CMK (cell line): ENCODE measurements at places on chromosomes 1 and 21.
A peak's percentile ranks its signal among the peaks of the same experiment; 100 is the strongest.

DNA sequence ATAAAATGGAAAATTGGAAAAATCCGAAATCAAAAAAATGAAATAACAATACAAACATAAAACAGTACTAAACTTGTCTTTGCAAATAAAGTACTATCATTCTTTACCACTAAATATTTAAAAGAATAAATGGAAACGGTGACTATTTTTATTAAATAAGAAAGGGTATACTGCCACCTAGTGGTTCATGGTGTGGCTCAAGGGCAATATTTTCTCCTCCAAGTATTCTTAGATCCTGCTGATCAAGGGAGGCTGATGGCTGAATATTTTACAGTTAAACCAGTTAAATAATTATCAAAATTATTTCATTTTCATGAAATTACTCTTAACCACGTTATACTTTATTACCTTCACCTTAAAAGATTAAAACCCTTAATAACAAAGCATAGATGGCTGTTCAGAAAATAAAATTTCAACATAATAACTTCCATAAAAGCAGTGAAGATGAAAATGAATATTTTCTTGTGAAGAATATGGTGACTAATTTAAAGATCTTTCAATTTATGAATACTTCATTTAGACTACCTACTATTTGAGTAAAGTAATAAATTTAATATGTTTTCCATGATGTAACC lies 1793.9 kb downstream of the NCAM2 start:
- peak; percentile 32 for DNase-seq

DNA sequence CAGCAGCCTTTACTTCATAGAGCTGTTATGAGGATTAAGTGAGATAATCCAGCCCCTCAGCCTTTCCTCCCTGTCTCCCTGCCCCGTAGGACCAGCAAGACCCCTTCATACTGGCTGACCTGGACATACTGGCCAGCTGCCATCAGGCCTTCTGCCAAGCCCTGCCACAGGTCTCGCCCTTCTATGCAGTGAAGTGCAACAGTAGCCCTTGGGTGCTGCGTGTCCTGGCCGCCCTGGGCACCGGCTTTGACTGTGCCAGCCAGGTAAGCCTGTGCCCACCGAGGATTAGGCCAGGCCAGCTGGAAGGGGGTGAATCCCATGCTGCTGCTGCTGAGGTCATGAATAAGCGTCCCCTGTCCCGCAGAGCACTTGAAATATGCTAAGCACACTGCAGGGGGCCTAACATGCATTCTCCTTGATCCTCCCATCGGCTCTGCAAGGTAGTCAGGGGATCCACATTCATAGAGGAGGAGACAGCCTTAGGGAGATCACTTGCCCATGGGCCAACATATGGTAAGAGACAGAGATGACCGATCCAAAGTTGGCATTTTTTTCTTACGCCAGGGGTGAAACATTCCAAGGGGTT lies 73.3 kb upstream of the TINAGL1 start:
- no peak for DNase-seq

GRCh38 chr1:215718575-215719287 lies 151.6 kb downstream of the KCTD3 start:
- no peak for DNase-seq

GRCh38 chr1:92117526-92117925 lies 37.4 kb downstream of the BTBD8 start:
- DNase-seq: no peak

DNA sequence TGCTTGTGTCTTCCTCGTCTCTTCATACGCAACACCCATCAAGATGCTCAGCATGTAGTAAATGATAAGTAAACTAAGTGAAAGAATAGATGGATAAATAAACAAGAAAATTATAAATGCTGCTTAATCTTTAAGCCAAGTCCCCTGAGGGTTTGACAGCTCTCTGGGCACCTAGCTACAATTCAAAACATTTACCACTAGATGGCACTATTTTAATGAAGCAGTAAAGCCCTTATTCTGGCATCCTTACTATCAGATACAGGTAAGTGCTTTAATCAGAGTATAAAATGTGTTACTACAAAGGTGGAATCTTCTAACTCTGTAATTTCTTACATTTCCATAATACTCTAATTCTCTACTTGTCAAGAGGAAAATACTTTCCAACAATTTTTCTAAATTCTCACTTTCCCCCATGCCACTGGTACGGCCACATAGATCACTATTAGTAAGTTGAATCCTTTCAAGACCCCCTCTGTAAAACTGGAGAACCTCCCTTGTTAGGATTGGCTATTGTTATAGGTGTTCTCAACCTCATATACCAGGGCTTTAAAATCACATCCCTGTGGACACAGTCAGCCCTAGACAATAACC lies 137.8 kb downstream of the BARHL2 start:
- DNase-seq: peak; percentile 26

DNA sequence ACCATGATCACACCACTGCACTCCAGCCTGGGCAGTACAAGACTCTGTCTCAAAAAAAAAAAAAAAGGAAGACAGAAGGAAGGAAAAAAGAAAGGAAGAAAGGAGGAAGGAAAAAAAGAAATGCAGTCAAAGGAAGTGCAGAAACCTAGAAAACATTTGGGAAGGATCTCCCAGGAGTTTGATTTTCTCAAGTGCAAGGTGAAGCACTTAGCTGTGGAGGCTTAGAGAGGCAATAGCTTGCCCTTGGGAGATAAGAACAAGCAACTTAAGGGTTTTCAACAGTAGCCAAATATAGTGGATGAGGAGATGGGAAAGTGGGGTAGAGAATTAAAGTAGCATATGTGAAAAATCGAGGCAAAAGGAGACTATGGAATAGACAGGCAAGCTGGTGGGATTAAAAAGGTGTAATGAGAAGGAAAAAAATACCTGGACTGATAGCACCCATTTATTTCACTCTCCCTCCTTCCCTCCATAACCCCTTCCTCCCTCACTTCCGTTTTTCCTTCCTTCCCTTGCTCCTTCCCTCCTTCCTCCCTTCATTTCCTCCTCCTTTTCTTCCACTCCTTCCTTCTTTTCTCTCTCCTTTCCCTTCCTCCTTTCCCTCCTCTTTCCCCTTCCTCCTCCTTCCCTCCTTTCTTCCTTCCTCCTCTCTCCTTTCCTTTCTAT lies 6.8 kb upstream of the FAM89A start:
- DNase-seq: no peak

DNA sequence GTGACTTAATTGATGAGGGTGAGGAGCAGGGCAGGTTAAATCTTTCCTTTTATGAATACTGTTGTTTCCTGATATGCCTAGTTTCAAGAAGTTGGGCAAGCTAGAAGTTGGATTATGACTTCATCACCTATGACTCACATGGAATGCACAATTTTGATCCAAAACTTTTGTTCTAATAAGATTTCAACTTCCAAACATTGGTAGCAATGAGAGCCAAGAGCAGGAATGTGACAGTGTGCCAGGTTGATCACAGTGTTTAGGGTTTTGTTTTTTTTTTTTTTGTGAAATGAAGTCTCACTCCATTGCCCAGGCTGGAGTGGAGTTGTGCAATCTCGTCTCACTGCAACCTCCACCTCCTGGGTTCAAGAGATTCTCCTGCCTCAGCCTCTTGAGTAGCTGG lies 349.4 kb downstream of the DUSP10 start:
- DNase-seq: no peak

GRCh38 chr1:204041232-204041767 lies 31.6 kb upstream of the SOX13 start:
- DNase-seq: no peak

DNA sequence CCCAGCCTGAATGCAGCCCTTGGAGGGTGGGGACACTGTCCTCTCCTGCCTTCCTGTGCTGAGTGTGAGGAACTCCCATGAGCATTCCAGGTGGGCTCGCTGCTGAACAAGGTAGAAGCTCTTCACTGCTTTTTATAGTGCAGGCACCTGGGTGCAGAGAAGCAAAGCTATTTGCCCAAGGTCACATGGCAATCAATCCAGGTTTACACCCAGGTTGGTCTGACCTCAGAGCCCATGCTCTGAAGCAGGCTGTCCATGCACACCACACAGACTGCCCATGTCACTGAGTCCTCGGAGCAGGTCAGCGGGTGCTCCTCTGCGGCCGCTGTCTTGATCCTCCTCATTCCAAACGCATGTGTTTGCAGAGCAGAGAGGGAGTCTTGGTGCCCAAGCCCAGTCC lies 323.4 kb upstream of the VAMP3 start:
- no peak for DNase-seq

- DNase-seq: no peak
Measured at GRCh38 chr1:179151908-179152682, 70.2 kb downstream of the TOR3A start.

GRCh38 chr1:192167911-192168700 lies 9.8 kb downstream of the RGS18 start:
- DNase-seq: no peak

GRCh38 chr1:182768963-182769362 lies 20.6 kb upstream of the NPL start:
- DNase-seq: no peak

GRCh38 chr1:216178281-216178680 lies 245.0 kb downstream of the USH2A start:
- DNase-seq: no peak

GRCh38 chr1:199574950-199575349 lies 452.6 kb upstream of the NR5A2 start:
- no peak for DNase-seq

DNA sequence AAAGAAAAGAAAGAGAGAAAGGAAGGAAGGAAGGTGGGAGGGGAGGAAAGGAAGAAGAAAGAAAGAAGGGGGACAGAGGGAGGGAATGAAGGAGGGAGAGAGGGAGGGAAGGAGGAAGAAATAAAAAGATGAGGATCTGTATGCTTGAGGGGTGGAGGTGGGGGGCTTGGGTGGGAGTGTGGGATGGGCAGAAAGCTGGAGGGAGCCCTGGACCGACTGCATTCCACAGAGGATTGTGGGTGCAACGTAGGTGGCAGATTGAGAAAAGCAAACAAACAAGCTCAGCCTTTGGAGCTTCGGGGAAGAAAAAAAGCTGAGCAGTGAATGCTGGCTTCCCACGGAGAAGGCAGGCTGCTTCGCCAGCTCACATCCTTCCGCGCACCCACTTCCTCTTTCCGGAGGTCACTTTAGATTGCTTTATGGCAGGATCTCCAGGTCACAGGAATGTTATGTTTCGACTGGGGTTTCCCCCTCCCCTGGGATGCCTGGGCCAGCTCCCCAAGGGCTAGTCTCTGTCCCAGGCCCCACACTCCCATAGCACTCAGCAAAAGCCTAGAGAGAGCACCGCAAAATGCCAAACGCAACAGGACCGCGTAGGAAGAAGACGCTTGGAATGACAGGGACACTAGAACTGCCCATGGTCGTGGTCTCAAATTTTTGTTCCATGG lies 20.7 kb upstream of the LGALS8 start:
- DNase-seq: peak; percentile 68

DNA sequence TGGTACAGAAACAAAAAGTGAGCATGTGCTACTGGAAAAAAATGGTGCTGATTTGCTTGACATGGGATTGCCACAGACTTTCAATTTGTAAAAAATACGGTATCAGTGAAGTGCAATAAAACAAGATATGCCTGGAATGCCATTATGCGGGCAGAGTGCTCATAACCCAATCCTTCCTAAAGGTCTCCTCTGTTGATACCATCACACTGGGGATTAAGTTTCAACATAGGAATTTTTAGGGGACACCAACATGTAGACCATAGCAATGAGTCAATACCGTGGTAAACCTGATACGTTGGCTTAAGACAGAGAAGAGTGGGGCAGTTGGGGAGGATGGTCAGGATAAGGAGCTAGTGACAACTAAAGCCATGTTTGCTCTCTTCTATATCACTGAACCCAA lies 20.5 kb downstream of the MX1 start:
- no peak for DNase-seq

DNA sequence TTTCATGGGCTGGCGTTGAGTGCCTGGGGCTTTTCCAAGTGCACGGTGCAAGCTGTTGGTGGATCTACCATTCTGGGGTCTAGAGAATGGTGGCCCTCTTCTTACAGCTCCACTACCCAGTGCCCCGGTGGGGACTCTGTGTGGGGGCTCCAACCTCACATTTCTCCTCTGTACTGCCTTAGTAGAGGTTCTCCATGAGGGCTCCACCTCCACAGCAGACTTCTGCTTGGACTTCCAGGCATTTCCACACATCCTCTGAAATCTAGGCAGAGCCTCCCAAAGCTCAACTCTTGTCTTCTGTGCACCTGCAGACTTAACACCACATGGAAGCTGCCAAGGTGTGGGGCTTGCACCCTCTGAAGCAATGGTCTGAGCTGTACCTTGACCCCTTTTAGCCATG lies 82.1 kb downstream of the CCDC18 start:
- no peak for DNase-seq

DNA sequence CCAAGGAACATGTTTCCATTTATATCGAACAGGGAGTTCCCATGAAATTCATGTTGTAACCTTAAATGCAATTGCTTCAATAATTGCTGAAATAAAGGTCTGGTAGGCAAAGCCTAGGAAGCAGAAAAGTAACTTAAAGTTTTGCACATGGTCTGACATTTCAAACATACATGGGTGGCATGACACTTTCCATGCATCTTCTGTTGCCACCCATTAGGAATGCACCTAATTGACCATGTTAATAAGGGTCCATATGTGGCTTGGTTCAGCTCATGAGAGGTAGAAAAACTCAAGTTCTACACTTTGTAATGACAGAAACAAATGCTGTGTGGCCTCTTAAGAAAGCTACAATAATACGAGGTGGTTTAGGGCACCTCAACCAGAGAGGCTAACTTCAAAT lies 72.0 kb upstream of the GORAB start:
- no peak for DNase-seq

GRCh38 chr21:23488245-23488644 lies 2119.0 kb downstream of the MRPL39 start:
- DNase-seq: no peak

DNA sequence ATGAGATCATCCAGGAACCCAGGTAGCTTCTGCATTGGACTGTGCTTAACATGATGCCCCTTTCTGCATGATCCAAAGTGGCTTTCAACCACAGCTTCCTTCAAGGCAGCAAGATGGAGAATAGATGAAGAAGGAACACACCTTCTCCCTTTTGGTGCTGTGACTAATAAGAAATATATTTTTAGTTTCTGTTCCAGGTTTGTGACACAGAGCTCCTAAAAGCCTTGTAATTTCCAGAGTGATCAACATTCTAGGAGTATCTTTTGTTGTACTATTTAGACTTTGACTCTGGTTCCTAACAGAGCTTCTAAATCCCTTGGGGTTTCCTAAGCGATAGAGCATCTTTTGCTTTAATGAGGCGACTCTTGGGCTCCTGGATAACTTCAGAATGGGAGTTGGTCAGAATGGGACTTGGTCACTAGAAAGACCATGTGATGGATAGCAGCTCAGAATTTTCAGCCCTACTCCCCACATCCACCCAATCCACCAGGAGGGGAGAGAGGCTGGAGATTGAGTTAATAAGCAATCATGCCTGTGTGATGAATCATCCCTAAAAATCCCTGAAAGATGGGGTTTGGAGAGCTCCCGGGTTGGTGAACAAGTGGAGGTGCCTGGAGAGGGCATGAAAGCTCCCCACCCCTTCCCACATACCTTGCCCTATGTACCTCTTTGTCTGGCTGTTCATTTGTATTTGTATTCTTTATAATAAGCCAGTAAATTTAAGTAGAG lies 134.8 kb downstream of the FGGY start:
- no peak for DNase-seq

DNA sequence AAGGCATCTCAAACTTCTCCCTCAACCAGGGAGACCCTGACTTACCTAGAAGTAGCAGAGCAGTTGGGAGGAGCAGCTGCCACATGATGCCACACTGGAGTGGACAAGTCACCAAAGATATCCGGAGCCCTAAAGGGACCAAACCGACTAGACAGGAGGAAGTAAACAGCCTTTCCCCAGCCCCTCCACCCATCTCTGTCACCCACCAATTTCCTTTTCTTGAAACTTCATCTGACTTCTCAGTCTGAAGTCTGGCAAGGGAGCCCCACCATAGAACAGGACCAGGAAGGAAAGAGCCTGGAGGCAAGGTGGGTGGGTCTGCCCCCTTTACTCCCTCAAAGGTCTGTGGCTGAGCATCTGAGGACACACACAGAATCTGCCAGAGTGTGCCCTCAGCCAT lies at the start of gene FCGR3A:
Gene FCGR3A, minus strand, starts transcription at position 167 of the 400 bp plus-strand sequence. Its CDS starts 82 bp downstream, at position 85.
- no peak for DNase-seq
